ENCODE measurements at places on chromosomes 2 and 18.

GRCh38 chr2:67948506-67948905 lies 114.3 kb downstream of the C1D start:
- no peak for DNase-seq

DNA sequence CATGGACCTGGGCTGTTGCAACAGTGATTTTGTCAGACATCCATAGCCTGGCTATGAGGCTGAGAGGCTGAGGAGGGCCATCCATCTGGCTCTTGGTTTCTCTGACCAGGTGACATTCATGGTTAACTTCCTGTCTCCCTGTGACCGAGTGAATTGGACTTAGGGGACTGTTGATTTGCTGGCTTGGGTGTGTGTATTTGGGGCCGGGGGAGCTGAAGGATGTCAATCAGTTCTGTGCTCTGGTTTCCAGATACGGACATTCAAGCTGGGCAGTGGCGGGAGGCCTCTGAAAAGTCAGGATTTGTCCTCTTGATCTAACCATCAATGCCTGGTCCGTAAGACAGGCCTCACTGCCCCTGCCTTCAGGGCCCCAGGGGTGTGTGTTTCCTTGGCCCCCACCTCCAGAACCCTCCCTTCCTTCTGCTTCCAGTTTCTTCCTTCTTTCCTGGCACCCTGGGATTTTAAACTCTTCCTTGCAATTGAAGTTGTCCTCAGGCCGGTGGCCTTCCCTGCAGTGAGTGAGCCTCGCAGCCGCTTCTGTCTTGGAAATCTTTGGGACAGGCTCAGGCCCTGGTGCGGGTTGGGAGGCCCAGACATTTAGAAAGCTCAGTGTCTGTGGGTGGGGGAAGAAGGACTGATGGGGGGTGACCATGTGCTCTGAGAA lies 54.7 kb upstream of the HAAO start:
- DNase-seq = no peak

DNA sequence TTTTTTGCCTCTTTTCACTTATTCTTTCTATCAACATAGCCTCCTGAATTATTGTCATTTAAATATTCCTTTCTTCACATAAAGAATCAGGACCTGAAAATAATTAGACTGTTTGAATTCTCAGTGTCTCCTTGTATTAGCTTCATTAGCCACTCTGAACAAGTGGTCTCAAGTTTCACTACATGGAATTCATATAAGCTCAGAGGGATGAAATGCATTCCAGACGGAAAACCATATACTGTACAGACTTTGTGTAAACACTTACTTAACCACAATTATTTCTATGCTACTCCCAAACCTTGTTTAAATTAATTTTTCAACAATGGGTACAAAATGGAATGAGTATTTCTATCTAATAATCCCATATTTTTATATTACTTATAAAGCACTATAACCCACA lies 53.4 kb downstream of the CHN1 start:
- no peak for DNase-seq

GRCh38 chr2:236938126-236938525 lies 147.6 kb upstream of the COPS8 start:
- no peak for DNase-seq

GRCh38 chr2:143433251-143433650 lies 304.0 kb downstream of the ARHGAP15 start:
- no peak for DNase-seq

DNA sequence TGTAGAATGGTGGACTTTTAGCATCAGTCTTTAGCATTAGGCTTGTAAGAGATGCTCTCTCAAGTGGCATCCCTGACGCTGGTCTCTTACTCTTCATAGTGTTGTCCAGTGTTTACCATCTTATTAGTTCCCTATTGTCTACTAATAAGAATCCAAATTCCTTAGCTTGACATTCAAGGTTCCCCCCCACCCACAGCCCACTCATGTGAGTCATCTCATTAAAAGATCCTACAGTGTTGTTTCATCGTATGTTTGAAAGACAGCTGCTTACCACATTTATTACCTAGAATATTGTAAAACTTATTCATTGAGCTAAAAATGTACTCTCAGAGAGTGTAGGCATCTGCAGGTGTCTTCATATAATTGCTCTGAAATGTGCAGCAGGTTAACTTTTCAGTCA lies 28.5 kb downstream of the EIF5B start:
- DNase-seq = no peak

DNA sequence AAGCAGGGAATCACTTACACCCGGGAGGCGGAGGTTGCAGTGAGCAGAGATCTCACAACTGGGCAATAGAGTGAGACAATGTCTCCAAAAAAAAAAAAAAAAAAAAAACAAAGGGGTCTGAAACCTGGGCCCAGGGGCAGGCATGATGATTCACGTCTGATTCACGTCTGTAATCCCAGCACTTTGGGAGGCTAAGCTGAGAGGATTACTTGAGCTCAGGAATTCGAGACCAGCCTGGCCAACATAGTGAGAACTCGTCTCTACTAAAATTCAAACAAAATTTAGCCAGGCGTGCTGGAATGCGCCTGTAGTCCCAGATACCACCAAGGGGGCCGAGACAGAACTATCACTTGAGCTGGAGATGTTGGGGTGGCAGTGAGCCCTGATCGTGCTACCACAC lies 30.3 kb downstream of the TEX44 start:
- no peak for DNase-seq

GRCh38 chr2:37230581-37230980 lies 815 bp downstream of the CEBPZ start:
- no peak for DNase-seq

DNA sequence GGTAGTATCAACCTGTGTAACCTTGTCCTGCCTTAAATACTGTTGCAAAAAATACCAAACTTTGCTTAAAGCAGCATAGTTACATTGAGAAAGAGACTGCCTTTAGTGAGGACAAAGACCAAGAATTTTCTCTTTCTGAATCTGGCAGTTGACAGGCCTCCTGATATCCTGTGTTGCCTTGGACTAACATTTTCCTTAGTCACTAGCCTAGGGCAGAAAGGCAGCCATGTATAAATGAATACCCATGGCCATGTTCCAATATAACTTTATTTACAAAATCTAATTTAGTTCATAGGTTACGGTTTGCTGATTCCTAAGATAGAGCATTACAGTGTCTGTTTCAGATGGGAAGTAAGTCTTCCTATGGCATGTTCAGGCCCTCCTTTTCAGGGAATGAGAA lies 895.4 kb downstream of the CNTNAP5 start:
- no peak for DNase-seq

DNA sequence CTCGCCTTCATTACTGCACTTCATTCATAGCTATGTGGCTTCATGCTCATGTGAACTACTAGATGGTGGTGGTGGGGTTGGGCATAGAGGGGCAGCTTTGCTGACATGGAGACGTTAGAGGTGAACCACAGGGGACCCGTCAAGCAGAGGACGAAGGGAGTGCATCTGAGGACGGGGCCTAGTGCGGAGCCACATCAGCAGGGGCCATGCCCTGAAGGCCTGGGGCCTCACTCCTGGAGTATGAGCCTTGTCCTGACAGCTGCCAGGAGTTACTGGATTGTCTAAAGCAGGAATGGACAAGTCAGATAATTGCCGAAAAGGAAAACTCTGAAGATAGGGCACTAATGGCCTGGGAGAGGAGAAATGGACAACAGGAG lies 36.4 kb downstream of the KCNF1 start:
- DNase-seq = no peak

DNA sequence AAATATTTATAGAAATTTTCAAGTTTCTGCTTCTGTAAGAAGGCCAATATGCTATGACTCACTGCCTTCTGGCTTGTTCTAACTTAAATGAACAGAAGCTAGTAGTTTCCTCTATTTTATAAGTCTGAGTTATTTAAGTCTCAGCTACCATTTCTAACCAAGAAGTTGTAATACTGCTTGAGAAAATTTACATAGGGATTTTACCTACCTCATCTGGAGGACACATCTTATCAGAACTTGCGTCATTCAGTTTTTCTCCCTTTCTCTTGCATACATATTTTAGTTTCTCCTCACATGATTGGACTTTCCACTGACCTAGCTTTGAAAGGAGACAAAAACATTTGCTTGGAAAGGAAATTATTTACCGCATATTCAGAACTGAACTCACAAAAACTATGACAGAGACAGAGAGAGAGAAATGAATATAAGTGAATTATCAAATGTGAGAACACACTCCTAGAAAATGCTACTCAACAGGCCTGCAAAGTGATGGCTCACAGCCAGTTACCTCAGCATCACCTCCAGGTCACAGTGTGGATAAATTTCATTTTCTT lies 81.1 kb upstream of the CD302 start:
- no peak for DNase-seq

- DNase-seq = no peak
Observed at GRCh38 chr2:195658541-195658890, 1.5 kb downstream of the SLC39A10 start.

- no peak for DNase-seq
Observed at GRCh38 chr18:7301094-7301493, 70.2 kb downstream of the LRRC30 start.

- DNase-seq = no peak
Observed at GRCh38 chr2:118830118-118830517, 17.3 kb downstream of the EN1 start.

- DNase-seq = no peak
Observed at GRCh38 chr2:71629273-71629672, 175.9 kb downstream of the DYSF start.

DNA sequence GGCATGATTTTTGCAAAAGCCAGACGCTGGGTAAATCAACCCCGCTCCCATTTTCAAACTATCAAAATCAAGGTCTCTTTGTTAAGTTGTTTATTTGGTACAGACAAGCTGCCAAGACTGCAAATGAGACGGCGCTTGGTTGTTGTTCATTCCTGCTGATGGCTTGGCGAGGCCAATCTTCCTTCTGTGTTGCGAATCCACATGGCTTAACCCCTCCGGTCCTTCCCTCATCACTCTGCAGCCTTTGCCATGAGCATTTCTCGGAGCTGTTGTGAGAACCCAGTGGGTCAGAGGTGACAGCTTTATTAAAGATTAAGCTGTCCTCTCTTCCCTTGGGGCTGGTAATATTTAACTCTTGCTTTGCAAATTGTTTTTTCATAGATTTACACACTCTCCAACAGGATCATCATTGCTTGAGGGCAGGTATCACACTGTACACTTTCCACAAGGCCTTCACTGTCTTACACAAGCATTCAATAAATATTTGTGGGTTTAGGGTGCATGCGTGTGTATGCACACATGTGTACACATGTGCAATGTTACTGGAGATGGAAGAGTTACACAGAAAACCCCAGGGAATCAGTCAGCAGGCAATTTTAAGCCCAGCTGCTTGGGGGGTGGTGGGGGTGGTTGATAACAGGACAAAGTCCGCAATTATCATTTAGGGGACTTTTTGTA lies 27.8 kb upstream of the KCNF1 start:
- DNase-seq = no peak

GRCh38 chr18:74715865-74716712 lies 118.4 kb downstream of the ZNF407 start:
- no peak for DNase-seq

Measured in activated T-helper 2 cell treated with anti-CD3 and anti-CD28 coated beads, Interferon-gamma antibody, Interleukin-2, Interleukin-4, amounts not matched to agents 10 μg/mL and 5 μg/mL and 100 μg/mL, durations not matched to agents 14 hours and 24 hours and 36 hours (primary cell).